ENCODE measurements at places on chromosomes 2 and 18.

- no peak for DNase-seq
Observed at GRCh38 chr2:54569745-54570301, 113.7 kb downstream of the SPTBN1 start.

DNA sequence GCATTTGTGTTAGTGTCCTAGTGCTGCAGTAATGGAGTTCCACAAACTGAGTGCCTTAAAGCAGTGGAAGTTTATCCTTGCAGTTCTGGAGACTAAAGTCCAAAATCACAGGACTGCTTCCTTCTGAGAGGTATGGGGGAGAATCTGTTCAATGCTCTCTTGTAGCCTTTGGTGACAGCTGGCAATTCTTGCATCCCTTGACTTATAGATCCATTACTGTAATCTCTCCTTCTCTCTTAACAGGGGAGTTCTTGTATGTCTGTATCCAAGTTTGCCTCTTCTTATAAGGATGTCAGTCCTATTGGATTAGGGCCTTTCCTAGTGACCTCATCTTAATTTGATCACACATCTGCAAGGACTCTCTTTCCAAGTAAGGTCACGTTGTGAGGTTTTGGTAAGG, 69.9 kb downstream of the XRCC5 start:
- no peak for DNase-seq

- DNase-seq: no peak
Observed at GRCh38 chr2:117562654-117563053, 251.8 kb upstream of the DDX18 start.

DNA sequence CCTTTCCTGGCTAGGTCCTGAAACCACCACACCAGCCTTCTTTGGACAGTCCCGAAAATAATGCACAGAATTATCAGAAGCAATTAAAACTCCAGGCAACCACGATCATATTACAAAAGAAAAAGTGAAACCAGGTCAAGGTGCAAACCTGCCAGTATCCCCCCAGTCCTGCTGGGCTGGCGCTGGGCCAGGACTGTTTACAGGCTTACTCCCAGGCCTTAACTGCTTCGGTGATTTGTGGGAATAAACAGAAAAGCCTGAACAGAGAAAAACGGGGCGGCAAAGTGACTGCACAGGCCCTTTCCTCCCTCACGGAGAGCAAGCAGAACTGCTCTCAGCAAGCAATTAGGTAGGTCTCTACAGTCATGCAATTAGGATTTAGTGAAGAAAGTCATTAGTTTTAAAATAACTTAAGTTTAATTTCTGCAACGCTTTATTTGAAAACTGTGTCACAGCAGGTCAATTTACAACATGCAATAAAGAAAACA, 1.3 kb downstream of the HDAC4 start:
- DNase-seq: no peak

GRCh38 chr2:80947601-80948130, 643.1 kb upstream of the LRRTM1 start:
- DNase-seq: no peak

DNA sequence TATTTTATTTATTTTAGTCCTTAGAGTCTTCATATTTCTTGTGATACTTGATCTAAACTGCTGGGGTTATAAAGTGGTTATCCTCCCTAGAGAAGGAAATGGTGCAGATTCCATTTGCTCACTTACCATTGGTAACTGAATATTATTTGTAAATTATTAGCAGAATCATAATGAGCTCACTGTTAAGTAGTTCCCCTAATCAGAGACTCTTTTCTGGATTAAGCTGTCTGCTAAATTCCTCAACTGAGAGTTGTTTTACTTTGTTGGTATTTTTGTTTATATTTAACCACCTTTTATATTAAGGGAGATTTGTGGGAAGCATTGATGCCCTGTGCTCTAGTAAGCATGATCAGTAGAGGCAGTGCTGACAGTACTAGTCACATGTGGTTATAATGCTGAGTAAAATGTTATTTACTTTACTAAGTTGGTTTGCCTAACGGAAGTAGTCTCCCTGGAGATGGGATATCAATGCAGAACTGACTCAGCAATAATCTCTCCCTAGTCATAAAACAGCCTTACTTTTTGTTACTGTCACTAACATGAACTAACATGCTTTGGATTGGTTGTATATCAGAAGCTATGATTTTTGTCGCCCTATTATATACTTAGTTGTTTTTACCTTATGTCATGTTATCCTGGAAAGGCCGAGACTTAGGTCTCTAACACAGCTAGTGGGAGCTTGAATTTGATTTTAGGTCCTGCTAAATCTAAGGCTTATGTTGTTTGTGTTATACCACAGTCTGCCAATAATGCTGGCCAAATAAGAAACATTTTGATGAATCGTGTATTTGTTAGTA, 166.7 kb downstream of the MCFD2 start:
- DNase-seq: no peak

DNA sequence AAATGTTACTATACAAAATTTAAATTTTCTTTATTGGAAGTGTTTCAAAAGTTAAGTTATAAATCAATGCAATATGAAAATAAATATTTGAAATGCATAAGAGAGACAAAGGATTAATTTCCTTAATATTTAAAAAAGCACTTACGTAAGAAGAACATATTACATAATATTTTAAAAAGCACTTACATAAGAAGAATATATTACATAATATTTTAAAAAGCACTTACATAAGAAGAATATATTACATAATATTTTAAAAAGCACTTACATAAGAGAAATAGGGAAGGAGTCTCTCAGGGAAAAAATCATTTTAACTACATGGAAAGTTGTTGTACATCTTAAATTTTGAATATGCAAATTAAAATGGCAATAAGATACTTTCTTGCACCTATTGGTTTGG, 17.4 kb upstream of the B4GALT6 start:
- DNase-seq: no peak

GRCh38 chr2:72965016-72965415, 47.7 kb downstream of the EMX1 start:
- no peak for DNase-seq

DNA sequence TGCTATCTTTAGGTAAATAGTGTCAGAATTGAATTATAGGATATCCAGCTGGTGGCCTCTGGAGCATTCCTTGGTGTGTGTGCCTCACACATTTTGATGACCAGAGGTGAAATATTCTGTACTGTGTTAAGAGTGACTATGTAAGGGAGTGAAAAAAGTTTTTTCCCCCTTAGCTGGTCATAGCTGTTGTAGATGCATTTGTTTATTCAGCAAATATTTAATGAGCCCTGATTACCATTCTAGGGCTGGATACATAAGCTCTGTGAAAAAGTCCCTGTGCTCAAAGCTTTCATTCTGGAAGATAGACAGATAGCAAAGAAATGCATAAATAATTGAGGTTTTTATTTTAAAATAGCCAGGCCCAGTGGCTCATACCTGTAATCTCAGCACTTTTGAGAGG, 10.9 kb downstream of the TTLL4 start:
- no peak for DNase-seq

DNA sequence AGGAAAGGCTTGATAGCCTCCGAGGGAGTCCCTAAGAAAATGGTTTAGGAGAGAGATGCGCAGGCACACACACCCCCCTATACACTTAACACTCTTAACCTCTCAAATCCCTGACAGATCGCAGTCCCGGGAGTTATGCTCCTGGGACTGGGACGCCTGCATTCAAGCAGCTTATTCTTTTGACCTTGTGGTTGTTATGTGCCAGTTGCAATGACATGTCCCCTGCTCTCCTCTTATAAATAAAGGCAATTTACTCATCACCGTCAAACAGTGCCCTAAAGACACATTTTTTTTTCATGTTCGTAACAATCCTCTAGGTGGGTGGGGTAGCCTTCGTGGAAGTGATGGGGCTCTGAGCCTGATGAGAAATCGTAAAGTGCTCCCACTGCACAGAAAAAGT, 162.2 kb downstream of the LRRC30 start:
- no peak for DNase-seq

DNA sequence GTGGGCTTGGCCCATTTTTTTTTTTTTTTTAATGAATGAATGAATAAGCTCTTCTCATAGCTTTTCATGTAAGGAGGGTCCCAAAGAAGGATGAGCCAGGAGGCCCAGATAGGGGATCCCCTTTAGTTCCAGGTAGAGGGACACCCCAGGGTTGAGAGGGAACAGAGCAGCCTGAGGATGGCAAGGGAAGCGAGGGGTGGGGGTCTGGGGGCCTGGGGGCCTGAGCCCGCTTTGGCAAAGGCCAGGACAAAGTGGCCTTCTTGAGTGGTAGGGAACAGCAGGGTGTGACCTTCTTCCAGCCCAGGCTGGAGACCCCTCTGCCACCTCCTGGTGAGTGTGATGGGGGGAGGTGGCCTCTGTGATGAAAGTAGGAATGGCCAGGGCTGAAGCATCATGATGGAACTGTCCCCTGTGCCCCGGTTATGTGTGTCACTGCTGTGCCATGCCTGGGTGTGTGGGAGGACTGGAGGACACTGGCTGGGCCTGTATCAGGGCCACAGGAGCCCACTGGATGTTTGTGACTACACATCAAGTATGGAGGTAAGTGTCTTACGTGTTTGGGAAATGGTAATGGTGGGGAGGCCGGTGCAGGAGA, 263.5 kb upstream of the HDAC4 start:
- no peak for DNase-seq

GRCh38 chr2:241041589-241042158, 43.3 kb downstream of the SNED1 start:
- no peak for DNase-seq

GRCh38 chr2:111072220-111072871, 48.4 kb upstream of the BCL2L11 start:
- DNase-seq: no peak

DNA sequence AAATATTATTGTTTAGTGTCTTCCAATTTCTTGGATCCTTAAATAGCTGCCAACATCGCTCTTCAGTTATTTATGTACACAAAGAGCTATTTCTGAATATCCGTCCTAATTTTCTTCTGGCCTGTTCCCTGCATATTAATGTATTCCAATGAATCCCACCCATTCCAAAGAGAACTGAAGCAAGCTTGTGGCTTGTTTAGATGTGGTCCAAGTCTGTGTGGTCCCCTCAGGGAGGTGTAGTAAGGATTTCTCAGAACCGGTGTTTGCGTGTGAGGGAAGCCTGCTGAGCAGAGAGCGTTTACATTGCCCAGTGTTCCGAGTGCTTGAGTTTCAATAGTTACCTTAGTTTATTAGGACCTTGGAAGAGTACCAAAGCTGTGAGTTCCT, 25.1 kb upstream of the IL1R1 start:
- no peak for DNase-seq

DNA sequence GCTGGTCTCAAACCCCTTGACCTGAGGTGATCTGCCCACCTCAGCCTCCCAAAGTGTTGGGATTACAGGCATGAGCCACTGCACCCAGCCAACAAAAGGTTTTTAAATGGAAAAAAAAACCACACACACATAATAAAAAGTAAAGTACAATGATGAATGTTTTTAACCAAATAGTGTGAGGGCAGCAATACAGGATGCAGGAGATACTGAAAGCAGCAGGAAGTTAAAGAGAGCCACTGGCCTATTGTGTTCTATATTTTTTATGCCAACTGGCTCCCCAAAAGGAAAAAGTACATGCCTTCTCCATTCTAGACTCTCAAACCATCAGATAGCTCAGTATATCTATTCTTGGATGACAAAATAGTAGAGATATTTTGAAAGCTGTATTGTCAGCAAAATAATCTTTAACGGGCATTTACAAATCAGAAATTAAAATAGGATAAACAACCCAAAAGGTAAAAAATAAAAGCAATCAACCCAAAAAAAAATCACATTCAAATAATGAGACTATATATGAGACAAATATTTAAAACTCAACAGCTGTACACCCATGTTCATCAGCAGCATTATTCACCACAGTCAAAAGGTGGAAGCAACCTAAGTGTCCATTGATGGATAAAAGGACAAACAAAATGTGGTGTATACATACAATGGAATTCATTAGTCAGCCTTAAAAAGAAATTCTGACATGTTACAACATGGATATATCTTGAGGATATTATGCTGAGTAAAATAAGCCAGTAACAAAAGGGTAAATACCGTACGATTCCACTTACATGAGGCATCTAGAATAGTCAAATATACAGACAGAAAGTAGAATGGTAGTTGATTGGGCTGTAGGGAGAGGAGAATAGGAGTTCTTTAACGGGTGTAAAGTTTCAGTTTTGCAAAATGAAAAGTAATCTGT, 26.2 kb downstream of the GPATCH11 start:
- DNase-seq: no peak

GRCh38 chr18:58125183-58125582, 81.2 kb downstream of the NEDD4L start:
- peak; percentile 52 for DNase-seq

- no peak for DNase-seq
Observed at GRCh38 chr2:215973954-215974699, 39.2 kb downstream of the MREG start.

DNA sequence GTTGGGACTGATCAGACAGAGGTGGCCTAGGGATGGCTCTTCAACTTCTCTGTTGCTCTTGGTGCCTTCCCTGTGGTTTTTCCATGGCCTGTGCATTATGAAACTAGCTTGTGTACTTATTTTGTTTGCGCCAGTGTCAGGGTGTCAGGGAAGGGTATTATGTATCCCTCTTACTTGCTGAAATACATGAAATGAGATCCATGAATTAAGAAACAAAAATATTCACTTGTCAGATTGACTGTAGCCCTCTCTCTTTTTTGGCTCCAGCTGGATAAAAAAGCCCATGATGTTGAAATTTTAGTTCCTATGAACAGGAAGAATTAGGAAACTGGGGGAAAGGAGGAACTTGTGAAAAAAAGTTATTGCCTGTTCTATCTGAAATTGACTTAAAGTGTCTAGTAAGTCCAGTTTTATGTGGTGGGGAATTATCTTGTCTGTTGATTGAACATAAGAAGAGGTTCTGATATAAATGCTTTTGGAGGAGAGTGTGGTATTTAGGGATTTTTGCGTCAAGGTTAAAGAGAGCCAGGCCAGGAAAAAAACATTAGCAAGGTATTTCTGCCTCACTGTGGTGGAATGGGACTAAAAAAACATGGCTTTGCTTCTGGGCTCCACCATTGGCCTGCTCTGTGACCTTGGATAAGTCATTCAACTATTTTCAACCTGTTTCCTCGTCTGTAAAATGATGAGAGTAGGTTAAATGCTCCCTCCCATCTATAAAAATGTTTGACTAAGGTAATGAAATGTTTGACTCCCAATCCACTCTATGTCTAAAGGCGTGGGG, 12.0 kb downstream of the UGP2 start:
- peak; percentile 57 for DNase-seq

- no peak for DNase-seq
Observed at GRCh38 chr2:213034585-213034984, 116.8 kb downstream of the IKZF2 start.

DNA sequence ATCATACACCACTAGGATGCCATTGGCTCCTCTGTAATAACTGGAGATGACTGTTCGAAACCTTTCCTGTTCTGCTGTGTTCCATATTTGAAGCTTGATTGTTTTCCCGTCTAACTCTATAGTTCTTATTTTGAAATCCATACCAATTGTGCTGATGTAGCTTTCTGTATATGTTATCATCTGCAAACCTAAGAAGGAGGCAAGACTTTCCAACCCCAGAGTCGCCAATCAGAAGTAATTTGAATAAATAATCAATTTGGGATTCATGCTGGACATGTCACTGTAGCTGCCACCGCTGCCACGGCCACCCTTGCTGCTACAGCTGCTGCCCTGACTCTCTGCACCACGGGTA, 20.7 kb downstream of the STAT1 start:
- DNase-seq: no peak

Data from GM23338 (cell line).